ENCODE measurements at places on chromosomes 6 and 20.
A peak's percentile ranks its signal among the peaks of the same experiment; 100 is the strongest.

DNA sequence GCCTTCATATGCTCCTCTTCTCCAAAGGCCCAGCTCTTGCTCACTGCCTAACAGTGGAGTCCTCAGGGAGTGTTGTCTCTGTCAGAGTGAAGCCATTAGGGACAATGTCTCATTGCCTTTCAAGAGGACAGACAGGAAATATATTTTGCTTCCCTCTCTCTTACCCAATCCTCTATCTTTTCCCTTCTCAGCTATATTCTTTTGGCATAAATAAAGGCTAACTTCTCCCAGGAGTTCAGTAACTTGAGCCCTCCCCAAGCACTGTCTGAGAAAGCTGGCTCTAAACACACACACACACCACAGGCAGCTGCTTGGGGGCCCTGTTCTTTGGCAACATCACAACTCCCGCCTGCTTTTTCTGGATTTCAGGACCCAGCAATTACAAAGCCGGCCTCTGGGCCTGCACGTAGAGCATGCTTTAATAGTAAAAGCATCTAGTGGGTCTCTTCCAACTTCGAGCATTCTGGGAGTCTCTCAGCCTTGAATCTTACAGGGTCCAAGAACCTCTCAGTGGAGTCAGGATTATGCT, 34.7 kb upstream of the LAMA4 start:
- DNase-seq, result peak; percentile 96

DNA sequence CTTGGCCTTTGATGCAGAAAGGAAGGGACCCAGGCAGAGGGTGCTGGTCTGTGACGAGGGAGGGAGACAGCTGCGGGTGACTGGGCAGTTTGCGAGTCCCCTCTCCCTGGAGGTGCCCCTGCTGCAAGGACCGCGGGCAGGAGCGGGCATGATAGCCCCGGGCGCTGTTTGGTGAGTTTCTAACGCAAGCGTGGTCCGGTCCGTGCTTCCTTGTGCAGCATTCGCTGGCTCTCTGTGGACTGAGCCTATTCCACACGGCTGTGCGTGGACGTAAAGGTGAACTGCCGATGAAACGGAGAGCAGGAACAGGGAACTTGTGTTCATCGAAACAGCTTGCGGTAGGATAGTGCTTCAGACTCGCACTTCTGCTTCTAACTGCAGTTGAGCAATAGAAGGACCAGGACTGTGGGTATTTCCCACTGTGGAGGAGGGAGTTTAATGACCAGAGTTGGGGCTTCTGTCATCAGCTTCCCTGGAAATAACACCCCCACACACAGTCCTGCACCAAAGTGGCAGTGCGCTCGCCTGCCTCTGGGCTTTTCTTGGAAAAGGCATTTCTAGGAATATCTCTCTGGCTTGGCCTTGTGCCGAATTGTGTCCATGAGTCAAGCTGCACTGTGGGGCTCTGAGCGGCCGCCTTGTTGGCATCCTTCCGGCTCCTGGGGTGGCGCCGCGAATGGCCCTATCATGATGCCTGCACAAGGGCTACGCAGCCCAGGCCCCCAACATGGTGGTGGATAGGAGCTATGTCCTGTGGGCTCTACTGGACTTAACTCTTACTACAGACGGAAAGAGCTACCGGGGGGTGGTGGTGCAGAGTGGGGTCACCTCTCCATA, 48.9 kb downstream of the DUSP22 start:
- no peak for DNase-seq

GRCh38 chr6:29656157-29656556, 735 bp upstream of the MOG start:
- no peak for DNase-seq

- DNase-seq, result no peak
Observed at GRCh38 chr6:157133856-157134255, 189.5 kb downstream of the TMEM242 start.

GRCh38 chr6:143629104-143630080, 48.4 kb upstream of the PHACTR2 start:
- no peak for DNase-seq

DNA sequence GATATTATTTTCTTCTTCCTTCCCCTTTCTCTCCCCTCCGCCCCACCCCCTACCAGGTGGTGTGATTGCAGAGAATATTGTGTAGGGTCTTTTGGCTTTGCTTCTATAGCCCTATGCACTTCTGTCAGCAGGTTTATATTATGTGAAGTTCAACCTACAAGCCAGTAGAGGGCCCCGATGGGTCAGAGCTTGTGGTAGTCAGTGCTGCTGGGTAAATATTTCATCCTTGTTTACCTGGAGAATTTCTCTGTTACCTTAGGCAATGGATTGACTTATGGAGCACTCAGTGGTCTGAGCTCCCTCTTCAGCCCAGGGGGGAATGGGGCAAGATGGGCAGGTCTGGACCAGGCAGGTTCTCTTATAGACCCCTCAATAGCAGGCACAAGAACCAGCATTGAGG, 720.9 kb downstream of the GRIK2 start:
- DNase-seq, result no peak

GRCh38 chr6:3388786-3389185, 68.1 kb downstream of the SLC22A23 start:
- DNase-seq, result no peak

GRCh38 chr6:95087394-95088097, 489.8 kb upstream of the MANEA start:
- peak; percentile 91 for DNase-seq
